ENCODE measurements at places on chromosomes 3 and 15.

DNA sequence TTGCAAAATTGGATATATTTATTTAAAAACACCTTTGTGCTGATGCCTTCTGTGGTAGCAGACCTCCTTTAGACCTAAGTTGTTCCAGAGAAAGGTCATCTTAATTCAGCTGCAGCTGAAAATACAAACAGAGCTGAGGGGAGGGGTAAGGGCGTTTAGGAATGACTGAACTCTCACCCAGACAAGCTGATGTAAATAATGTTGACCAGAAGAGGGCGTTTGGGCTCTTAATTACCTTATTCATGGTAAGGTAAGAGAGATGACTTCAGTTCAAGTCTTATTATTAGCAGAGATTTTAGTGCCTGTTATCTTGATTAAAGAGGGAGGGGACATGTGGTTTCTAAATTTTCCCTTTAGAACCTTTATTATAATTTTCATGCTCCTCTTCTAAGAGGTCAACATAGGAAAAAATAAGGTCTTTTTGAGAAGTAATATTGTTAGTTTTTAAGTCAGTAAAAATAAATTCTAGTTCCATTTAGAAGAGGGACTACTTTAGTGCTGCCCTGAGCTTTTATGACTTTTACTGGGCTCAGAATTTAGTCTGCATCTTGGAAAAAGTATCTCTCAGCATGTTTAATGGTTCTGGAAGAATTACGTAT is 46.3 kb downstream of the GPR171 start:
- no peaks in the 10 kb centered on the region for H3K36me3 ChIP-seq
- no peak overlapping the region for H3K4me3 ChIP-seq
- H3K4me1 ChIP-seq, result no peaks in the 10 kb centered on the region
- peaks cover 18% of the 10 kb centered on the region for H3K27me3 ChIP-seq

- H3K27ac ChIP-seq, result no peak overlapping the region
- peaks cover 8% of the 10 kb centered on the region for H3K4me1 ChIP-seq
- peaks cover 24% of the 10 kb centered on the region for H3K27me3 ChIP-seq
- H3K4me3 ChIP-seq, result no peak overlapping the region
- no peaks in the 10 kb centered on the region for H3K36me3 ChIP-seq
Measured at GRCh38 chr3:173588556-173588955, 191.0 kb downstream of the NLGN1 start.

GRCh38 chr3:168072323-168072650 is 23.4 kb downstream of the GOLIM4 start:
- no peak overlapping the region for H3K4me3 ChIP-seq
- no peaks in the 10 kb centered on the region for H3K36me3 ChIP-seq
- no peaks in the 10 kb centered on the region for H3K27me3 ChIP-seq
- DNase-seq, result no peak
- H3K4me1 ChIP-seq, result no peaks in the 10 kb centered on the region

DNA sequence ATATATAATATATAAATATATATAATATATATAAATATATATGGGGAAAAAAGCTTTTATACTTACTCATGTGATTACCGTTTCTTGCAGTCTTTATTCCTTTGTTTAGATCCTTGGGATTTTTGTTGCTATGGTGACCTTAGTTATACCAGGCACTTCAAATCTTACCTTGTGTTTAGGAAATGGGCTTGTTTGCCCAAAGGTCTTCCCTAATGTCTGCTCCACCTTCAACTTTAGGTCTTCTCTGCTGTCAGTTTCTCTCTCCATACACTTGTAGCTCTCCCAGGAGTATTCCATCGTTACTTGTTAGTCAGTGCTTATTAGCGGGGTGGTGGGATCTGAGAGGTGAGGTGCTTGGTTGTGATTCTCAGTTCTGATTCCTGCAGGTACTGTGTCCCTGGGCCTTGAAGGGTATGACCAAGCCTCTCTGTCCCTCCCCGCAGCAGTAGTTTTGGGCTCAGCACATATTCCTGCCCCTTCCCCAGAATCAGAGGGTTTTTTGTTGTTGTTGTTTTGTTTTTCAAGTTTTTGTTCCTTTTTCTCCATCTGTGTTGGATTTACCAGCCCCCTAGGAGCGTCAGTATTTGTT is 9.6 kb upstream of the LAMP3 start:
- H3K27me3 ChIP-seq, result peaks cover 38% of the 10 kb centered on the region
- no peak overlapping the region for H3K4me3 ChIP-seq
- no peak for DNase-seq
- no peaks in the 10 kb centered on the region for H3K36me3 ChIP-seq
- no peak overlapping the region for H3K27ac ChIP-seq
- H3K4me1 ChIP-seq, result no peaks in the 10 kb centered on the region

GRCh38 chr3:77933926-77934325 is 894.0 kb downstream of the ROBO2 start:
- no peak overlapping the region for H3K4me3 ChIP-seq
- no peaks in the 10 kb centered on the region for H3K27me3 ChIP-seq
- no peaks in the 10 kb centered on the region for H3K4me1 ChIP-seq
- no peaks in the 10 kb centered on the region for H3K36me3 ChIP-seq
- DNase-seq, result no peak
